ENCODE measurements at places on chromosomes 11 and 22.

DNA sequence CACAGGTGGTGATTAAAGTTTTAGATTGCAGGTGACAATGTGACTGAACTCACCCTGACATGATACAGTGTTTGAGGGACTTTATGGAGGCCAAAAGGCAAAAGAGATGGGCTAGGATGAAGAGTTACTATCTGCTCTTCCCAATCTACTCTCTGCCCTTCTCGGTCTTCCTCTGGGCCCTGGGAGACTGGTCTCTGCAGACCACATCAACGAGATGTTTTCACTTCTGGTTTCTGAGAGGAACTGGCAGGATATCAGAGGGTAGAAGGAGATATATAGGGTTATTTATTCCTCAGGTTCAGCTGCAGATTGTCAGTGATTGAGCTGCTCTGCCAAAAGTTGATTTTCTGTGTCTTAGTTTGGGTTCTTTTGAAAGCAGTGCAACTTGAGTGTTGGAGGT, 32.4 kb upstream of the CD44 start:
- no peak for DNase-seq

DNA sequence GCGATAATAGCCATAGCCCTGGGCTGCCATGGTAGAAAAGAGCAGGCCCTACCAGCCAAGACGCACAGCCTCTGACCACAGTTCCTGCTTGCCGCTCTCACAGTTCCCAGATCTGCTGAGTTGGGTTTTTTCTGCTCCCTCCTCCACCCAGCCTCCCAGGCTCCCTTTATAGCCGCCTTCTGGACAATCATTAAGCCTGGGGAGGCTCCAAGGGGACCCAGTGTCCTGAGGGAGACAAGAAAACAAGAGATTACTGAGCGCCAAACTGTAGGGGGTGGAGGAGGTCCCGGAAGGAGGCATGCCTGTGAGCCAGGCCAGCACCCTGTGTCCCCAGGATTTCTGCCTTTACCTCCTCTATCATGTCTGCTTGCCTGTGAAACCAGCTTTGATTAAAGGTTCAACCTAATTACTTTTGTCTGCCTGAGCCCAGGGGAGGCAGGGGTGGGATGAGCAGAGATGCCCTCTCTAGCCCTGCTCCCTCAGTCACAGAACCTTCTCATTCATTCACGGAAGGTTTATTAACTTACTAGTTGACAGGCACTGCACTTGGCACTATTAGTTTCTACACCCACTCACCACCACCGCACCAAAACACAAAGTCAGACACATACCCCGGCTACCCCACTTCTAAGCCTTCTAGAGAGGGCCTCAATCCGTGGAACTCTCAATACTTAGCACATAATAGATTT, 1.2 kb downstream of the SLC37A4 start:
- DNase-seq, result no peak

DNA sequence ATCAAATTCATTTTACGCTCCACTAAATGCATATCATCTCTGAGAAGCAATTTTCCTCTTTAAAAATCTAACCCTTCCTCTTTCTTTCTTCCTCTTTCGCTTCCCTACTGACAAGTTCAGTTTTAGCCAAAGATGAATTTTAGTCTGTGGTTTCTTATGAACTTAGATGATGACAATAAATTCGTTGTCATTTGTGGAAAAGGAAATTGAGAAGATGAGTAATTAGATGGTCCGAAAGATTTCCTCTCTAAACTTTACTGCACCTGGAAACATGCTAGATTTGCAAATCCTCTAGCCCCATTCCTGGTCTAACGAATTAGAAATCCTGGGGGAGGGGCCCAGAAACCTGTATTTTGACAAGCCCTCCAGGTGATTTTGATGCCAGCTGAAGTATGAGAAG, 855.4 kb upstream of the CHORDC1 start:
- no peak for DNase-seq

GRCh38 chr11:8654503-8654902, 28.0 kb downstream of the TRIM66 start:
- no peak for DNase-seq

- DNase-seq, result no peak
Observed at GRCh38 chr22:45284705-45285262, at the start of gene UPK3A. Gene UPK3A (plus strand): TSS chr22:45284949. CDS start chr22:45285014, 65 bp downstream.

GRCh38 chr11:108853864-108854263, 189.0 kb downstream of the DDX10 start:
- DNase-seq, result peak; percentile 46

- DNase-seq, result no peak
Observed at GRCh38 chr11:64321026-64321425, 3.1 kb downstream of the PRDX5 start.

GRCh38 chr22:26502688-26503561, 9.3 kb downstream of the TFIP11 start:
- DNase-seq, result peak; percentile 90

- DNase-seq, result no peak
Observed at GRCh38 chr11:68505596-68505995, 45.0 kb downstream of the PPP6R3 start.

DNA sequence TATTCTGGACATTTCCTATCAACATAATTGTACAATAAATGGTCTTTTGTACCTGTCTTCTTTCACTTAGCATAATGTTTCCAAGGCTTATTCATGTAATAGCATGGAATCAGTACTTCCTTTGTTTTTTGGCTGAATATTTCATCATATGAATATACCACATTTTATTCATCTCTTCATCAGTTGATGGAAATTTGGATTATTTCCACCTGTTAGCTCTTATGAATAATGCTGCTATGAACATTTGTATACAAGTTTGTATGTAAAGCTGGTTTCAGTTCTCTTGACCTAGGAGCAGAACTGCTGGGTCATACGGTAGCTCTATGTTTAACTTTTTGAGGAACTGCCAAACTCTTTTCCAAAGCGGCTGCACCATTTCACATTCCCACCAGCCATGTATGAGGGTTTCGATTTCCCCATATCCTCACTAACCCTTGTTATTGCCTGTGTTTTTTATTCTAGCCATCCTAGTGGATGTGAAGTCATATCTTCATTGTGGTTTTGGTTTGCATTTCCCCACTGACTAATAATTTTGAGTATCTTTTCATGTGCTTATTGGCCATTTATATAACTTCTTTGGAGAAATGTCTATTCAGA, 20.9 kb downstream of the EXT2 start:
- DNase-seq, result no peak

GRCh38 chr22:25482868-25483639, 81.4 kb upstream of the GRK3 start:
- no peak for DNase-seq

DNA sequence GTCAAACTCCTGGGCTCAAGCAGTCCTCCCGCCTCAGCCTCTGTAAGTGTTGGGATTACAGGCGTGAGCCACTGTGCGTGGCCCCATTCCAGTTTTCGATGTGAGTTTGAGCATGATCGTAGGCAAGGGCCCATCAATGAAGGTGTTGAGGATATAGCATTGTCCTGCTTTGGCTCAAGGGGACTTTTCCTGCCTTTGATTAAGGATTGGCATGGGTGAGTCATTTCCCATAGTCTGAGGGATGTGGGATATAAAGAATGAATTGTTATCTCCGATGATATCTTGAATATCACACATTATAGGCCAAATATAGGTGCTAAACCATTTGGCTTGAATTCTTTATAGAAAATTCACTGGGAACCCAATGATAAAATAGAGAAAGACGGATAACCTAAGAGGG, 30.4 kb downstream of the STIM1 start:
- DNase-seq, result no peak

- no peak for DNase-seq
Observed at GRCh38 chr11:94469416-94469815, 24.2 kb downstream of the MRE11 start.

- DNase-seq, result peak; percentile 75
Observed at GRCh38 chr11:63985812-63986155, 454 bp upstream of the OTUB1 start.

GRCh38 chr22:35548722-35549112, 8.1 kb downstream of the RASD2 start:
- no peak for DNase-seq

DNA sequence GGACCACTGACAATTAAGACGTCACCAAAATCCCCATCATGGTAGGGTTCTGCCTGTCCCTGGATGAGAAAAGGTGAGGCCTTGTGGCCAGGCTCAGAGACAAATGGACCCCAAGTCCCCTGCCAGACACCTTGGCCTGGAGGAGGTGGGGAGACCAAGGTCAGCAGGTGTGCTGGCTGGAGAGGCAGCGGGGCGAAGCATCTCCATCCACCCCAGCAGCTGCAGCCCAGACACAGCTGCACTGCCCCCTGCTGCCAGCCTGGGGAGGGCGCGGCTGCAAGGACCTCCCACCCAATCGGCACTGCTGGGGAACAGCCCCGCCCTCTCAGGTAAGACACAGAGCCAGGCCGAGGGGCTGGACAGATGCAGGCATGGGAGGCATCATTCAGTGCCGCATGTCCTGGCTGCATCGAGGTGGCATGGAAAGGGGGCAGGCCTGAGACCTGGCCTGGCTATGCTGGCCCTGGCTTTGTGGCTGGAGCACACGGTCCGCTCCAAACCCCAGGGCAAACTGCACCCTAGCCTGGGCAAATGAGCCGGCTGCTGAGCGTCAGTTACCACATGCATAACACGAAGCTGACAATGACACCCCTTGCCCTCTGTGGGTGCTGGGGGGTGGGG, 12.2 kb upstream of the MFNG start:
- peak; percentile 86 for DNase-seq

- no peak for DNase-seq
Observed at GRCh38 chr11:44017443-44018126, 30.2 kb upstream of the ACCSL start.

DNA sequence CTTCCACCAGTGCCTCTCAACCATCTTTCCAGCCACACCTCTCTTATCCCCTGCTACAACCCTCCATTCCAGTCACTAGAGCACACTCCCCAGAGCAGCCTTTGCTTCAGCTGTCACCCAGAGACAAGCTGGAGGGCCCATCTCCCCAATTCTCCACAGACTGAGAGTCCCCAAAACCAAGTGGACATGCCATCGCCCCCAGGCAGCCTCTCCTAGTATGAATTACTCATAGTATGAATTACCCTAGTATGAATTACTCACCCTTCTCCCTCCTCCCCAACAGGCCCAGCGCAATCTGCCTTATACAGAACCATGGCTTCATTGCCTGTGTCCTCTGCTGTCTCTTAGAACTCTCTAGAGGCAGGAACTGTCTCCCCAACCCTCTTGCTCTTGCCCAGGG, 24.8 kb downstream of the MYH9 start:
- DNase-seq, result no peak
